C1 segment of cervical spinal cord (tissue), 14 donors: ENCODE measurements at places on chromosomes 5 and 9.

DNA sequence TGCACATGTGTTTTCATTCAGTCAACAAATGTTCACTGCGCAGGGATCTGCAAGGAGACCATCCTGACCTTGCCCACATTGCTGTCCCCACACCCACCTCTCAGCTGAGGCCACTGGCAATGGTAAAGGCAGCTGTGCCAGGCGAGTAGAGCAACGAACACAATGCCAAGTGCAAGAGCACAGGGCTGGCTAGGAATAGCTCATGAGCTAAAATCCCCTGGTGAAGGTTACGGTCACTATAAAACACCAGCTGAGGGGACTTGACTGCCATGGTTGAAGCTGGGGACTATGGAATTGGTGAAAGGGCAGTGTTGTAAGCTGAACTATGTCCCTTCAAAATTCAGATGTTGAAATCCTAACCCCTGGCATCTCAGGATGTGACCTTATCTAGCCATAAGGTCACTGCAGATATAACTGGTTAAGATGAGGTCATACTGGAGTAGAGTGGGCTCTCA lies 96.1 kb downstream of the OTULIN start:
- no peak for DNase-seq

DNA sequence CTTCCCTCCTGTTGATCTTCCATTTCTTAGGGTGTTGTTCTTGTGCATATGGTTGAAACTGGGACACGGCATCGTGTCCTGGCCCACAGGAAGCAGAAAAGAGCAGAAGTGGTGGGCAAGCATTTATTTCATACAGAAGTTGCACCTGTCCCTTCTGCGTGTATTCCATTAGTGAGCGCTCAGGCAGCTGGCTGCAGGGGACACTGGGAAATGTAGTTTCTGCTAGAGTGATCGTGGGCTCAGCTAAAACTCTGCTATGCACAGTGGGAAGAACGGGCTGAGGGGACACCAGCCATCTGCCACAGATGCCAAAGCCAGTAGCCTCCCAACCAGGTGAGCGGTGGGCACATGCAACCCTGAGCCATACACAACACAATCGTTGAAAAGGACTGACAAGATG lies 57.4 kb upstream of the ASS1 start:
- no peak for DNase-seq

DNA sequence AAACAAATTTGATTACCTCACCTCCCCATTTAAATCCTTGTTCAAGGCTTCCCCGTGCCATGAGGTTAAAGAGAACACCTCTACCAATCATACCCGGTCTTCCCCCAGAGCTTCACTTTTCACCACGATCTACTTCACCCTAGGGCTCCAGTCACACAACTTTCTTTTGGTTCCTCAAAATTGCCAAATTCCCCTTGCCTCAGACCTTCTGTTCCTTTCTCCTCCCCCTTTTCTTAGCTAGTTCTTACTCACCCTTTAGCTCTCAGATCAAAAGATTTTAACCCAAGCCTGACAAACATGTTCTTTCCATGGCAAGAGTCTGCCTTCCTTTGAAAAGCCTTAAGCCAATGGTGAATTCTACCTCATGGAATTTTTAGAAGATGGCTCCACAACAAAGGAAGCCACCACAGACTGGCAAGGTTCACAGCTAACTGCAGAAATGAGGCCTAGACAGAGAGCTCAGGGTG lies 56.7 kb downstream of the MAPKAP1 start:
- DNase-seq = no peak

DNA sequence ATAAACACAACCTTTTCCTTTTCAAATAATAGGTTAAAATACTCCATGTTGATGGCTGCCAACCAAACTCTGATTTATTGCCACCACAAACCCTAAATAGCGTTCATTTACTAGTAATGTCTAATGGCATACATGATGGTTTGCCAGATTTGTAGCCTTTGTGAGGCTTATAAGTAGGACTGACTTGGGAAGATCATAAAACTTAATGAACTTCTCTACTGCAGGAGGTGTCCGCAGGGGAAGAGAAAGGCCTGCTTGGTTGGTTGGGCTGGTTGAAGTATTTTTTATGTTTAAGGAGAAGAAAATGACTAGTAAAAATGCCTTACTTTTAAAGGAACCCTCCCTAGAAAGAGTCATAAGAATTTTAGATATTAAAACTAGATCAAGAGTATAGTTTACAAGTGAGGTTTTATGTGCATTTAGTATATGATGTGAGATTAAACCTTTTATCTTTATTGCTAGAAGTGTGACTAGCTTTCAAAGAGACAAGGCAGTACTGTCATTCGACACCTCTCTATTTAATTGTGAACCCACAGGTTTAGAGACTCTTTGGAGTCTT lies 5.0 kb downstream of the PBX3 start:
- no peak for DNase-seq

DNA sequence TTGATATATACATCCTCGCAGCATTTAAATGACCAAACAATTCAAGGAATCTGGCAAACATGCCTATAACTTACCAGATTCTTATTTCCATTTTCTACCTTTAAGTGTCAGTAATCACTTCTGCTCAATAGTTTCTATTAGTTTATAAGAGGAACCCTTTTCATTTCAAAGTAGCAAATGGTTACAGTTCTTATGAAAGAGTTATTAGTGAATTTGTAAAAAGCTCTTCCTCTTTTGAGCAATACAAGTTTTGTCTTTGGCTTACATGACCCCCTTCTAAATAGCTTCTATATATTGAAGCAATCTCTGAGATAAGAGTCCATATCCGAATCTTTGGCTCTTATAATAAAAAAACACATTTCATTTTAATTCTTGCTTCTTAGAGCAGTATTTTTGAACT lies 42.0 kb downstream of the ELL2 start:
- DNase-seq = no peak

GRCh38 chr9:37929441-37929895 lies 25.5 kb upstream of the SLC25A51 start:
- no peak for DNase-seq
